ENCODE measurements at places on chromosomes 1 and 21.

DNA sequence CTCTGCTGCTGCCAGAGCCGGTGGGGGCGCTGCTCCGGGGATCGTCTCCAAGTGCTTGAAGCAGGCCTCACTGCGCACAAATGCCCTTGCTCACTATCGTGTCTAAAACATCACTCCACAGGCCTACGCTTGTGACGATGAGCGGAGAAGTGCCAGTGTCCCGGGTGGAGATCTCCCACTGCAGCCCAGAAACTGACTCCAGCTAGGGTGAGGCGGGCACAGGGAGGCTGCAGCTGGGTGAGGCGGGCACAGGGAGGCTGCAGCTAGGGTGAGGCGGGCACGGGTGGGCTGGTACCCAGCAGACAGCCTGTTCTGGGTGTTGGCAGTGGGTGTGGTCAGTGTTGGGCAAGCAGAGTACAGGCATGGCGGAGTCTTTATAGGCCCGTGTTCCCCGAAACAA lies 22.7 kb upstream of the PDXK start:
- no peak for DNase-seq

- DNase-seq: no peak
Observed at GRCh38 chr1:231016234-231016633, 23.8 kb downstream of the FAM89A start.

DNA sequence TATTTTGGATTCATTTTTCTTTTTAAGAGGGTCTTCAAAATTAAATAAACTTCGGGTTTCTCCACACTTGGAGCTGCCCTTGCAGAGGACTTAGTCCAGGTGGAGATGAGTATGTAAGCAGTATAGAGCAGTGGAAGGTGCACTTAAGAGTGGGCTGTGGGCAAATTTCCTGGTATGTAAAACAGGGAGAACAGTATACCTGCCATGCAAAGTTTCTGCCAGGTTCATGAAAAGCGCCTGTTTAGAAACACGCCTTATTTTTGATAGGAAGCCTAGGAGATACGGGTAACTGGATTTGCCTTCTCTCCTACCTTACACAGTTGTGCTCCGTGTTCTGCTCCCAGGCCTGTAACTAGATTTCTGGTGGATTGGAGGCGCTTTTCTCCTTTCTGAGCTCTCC lies 1.2 kb downstream of the KDM4A start:
- no peak for DNase-seq

DNA sequence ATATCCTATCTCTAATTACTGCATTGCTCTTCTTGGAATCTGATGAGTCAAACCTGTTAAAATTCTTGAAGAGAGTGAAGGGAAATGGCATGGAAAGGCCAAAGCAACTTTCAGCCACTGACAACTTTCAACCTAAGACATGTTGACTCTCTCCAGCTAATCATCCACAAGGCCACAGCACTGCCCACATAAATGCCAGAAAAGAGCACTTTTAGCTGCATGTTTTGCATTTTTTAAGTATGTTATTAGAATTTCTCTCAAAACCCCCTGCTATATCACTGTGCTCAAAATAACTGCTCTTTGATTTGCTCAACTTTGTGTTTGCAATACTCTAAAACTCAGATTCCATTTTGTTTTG lies 352.5 kb downstream of the ADGRL2 start:
- no peak for DNase-seq

- DNase-seq: no peak
Observed at GRCh38 chr1:241266121-241266520, 90.9 kb downstream of the RGS7 start.

GRCh38 chr21:26027696-26028095 lies 142.9 kb downstream of the APP start:
- DNase-seq: no peak

DNA sequence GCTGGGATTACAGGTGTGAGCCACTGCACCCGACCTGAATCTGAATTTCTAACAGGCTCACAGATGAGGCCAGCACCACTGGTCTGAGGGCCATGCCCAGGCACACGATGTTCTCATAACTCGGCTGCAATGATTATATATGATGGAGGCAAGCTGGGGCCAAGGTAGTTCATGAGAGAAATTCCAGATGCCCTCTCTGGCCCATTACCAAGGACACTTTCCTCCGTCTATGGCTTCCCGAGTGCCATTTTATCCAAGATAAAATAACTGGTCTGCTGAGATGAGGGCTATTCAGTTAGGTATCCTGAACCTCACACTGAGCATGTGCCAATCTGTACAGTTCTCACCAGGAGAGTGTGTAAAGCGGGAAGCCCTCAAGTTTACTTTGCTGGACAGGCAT lies 16.5 kb downstream of the TMPRSS2 start:
- no peak for DNase-seq

GRCh38 chr1:234977875-234978396 lies 150.7 kb downstream of the TOMM20 start:
- DNase-seq: no peak

DNA sequence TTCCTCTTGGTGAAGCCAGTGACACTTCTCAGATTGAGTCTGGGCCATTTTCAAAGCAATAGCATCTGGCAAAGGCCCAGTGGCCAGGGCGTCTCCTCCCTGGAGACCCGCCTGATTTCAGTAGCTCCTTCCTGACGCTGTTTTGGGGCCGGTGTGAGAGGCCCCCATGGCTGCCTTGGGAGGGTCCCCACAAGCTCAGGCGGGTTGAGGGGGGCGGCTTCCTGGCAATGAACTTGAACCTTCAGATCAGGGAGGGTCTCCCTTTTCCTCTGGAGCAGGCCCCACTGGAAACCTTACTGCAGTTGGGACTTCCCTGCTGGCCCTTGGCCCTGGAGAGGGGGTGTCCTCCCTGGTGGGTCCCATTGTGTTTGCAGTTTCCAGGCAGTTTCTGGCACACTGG lies 121.2 kb downstream of the CRYAA start:
- no peak for DNase-seq

DNA sequence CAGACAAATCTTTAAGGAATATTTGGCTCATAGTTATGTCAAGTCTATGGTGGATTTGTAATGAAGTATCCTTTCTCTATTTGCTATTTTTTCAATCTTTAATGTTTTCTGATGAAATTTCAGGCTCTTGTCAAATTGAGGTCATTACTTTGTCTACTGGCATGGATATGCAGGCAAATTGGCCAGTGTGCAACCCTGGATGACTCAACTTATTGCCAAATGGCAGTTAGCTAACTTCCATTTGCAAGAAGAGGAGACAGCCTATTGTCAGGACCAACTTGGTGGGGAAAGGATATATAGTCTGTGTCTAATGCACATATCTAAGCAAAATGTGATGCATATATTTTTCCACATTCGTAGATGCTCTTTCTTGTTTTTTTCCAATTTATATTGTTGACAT lies 530.5 kb downstream of the PTBP2 start:
- no peak for DNase-seq

DNA sequence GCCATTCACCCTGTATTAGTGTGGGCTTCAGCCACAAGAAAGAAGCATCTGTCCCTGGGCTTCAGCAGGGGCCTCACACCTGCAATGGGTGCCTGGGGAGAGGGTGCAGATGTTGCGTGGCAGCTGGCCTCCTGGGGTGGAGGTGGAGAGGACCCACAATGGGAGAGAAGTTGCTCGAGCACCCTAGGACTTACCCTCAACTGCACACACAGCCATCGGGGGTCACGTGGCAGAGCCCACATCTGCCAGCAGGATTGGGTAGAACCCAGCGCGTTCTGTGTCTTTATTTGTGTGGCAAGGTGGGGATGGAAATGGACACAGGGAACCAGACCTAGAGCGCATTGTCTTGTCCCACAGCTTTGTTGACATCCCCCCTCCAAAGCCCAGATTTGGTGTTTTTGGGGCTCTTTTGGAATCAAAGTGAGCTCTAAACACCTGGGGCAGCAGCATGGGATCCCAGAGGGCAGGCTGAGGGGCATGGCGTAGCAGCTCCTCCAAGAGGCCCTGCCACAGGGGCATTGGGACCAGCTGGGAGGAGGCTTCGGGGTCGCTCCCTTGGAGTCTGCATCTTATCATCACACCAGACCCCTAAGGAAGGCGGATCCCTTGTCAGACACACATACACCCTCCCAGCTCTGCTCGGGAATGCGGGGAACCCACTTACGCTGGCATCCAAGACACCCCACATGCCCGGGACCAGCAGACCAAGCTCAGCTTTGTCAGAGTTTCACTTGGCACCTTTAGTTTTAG lies 5.1 kb downstream of the ABCG1 start:
- DNase-seq: no peak

GRCh38 chr1:222290866-222291265 lies 257.0 kb downstream of the HHIPL2 start:
- DNase-seq: no peak

DNA sequence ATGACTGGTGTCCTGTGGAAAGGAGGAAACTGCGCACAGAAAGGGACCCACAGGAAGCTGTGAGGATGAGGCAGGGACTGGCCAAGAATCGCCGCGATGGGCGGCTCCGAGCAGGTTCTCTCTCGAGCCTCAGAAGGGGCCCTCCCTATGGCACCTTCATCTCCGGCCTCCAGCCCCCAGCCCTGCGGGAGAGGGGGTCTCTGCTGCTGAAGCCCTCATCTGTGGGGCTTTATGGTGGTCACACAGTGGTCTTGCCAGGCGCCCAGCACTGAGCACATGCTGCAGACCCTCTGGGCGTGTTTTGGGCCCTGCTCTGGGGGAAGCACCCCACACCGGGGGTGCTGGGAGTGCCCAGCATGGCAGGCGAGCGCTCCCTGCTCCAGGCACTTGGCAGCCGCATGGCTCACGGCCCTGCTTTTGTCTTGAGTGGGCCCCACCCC lies 86.6 kb upstream of the ACTRT2 start:
- DNase-seq: no peak

DNA sequence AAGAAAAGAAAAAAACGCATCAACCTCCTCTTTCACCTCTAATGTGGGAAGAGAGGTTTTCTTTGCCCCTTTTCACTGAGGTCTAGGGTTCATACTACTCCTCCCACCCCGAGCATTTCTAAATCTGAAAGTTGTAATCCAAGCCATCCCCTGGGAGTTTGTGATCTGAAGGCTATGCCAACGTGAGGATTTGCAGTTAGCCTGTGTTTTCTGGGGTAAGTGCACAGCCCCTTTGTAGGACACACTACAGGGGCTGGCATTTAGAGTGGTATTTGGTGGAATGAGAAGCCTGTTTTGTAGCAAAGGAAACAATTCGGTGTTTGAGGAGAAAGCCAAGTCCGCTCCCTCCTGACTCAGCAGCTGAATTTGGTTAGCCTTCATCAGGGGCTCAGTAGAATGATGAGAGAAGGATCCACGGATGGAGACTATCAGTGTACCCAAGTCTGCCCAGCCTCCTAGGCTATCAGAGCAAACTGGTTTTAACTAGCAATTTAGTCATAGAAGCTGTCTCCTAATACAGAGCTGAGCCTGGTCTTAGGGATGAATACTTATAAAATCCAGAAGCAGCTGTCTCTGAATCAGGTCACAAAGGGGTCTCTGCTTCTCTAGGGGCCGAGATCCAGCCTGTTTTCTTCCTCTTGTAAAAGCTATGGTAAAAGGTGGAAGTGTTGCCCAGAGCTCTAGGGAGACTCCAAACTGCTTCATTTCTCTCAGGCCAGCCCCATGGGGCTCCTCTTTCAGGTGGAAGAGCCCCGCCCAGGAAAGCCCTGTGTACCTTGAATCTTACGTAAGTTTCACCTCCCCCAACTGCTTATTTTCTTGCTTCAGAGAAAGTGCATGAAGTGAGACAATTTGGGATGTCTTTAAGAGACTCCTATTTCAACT lies 2.1 kb downstream of the PCP4L1 start:
- no peak for DNase-seq

GRCh38 chr1:93537924-93538323 lies 90.0 kb downstream of the FNBP1L start:
- DNase-seq: no peak

DNA sequence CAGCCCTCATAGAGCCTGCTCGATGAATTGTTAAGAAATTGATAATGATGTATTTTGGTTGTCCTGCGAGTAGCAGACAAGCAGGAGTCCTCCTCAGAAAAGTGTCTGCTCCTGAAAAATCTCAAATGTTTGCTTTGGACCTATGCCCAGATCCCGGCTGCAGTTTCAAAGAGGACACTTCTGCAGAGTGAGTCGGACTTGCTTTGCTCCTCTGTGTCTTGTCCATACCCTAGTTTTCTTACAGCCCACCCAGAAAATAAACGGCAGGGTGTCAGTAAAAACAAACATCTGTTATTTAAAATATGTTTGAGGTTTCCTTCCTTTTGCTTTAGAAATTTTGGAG lies 2.8 kb downstream of the S100A10 start:
- no peak for DNase-seq

- DNase-seq: no peak
Observed at GRCh38 chr1:171718216-171718615, 23.6 kb downstream of the VAMP4 start.

DNA sequence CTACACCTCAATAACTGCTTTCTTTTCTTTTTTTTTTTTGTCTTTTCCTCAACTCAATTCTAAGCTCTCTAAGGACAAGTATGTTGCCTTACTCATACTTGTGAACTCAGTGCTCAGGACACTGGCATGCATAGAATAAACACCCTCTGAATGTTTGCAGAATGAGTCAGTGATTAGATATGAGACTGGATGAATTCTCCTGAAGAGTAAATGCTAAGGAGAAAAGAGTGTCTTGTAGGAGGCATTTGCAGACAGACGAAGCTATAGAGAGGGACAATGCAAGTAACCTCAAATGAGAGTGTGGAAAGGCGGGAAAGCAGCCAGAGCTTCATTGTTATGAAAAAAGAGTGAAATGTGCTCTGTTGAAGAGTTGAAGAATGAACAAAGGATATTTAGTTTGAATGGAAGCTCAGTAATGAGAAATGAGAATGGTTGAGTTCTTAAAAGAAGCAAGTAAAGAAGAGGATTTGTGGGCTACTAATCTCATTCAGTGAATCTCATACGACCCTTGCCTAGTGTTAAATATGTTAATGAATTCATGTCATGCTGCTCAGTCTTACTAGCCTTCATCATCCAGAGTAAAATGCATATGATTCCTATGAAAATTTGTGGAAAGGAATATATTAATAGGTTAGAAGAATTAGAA lies 166.1 kb upstream of the DPYD start:
- DNase-seq: no peak

GRCh38 chr1:199403531-199404116 lies 623.9 kb upstream of the NR5A2 start:
- no peak for DNase-seq

DNA sequence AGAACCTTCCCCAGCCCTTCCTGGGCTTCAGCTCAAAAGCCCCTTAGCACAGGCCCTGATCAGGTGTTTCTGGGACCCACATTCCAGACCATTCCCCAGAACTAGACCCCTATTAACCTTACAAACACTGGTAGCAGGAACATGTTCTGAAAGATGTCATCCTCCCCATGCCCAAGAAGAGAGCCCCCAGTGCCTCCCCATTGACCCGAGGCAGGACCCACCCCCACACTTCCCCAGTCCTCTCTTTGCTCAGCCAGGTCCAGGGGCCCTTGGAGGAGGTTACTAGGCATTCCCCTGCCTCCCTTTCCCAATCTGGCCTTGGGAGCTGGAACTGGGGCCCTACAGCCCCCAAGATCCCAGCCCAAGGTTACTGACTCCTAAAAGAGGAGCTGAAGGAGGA lies 38.9 kb upstream of the HMGB4 start:
- DNase-seq: no peak
